NCI-H1105 treated with DMSO at 0.1 percent for 48 hours (cell line): ENCODE measurements at places on chromosomes 3 and 15.
A peak's percentile ranks its signal among the peaks of the same experiment; 100 is the strongest.

DNA sequence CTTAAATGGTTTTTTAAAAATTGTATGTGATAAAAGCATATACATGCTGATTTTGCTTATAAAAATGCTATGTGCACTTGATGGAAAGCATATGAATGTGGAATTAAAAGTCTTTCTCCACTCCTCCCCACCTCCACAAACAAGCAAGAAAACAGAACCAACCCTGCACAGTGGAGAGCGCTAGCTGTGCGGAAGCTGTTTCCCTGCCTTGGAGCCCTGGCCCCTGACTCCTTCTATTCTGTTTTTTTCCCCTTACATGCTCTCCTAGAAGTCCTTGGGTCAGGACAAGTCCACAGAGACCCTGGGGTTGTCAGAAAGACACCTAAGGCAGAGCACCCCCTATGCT, 64.2 kb downstream of the BOC start:
- DNase-seq, result no peak

- DNase-seq, result no peak
These were observed 828.6 kb upstream of the NR2F2 start for GRCh38 chr15:95501865-95502264.

- no peak for DNase-seq
These were observed 407.7 kb upstream of the C2CD4B start for GRCh38 chr15:62572797-62573196.

GRCh38 chr15:31223478-31224350, 102.9 kb upstream of the KLF13 start:
- DNase-seq, result no peak

DNA sequence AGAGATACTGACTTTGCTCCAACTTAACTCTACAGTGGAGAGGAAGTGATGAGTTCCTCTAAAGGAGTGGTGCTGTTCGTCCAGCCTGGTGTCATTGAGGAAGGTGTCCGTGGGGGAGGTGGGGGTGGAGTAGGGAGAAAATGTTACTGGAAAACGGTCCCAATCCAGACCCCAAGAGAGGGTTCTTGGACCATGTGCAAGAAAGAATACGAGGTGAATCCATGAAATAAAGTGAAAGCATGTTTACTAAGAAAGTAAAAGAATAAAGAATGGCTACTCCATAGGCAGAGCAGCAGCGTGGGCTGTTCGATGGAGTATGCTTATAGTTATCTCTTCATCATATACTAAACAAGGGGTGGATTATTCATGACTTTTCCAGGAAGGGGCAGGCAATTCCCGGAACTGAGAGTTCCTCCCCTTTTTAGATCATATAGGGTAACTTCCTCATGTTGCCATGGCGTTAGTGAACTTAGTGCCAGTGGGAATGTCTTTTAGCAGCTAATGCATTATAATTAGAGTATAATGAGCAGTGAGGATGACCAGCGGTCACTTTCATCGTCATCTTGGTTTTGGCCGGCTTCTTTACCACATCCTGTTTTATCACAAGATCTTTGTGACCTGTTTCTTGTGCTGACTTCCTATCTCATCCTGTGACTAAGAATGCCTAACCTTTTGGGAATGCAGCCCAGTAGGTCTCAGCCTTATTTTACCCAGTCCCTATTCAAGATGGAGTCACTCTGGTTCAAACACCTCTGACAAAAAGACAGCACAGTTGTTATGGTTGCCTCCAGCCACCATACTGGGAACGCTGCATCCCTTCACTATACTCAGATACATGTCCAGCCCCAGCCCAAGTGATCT, 38.6 kb downstream of the CLEC3B start:
- no peak for DNase-seq

DNA sequence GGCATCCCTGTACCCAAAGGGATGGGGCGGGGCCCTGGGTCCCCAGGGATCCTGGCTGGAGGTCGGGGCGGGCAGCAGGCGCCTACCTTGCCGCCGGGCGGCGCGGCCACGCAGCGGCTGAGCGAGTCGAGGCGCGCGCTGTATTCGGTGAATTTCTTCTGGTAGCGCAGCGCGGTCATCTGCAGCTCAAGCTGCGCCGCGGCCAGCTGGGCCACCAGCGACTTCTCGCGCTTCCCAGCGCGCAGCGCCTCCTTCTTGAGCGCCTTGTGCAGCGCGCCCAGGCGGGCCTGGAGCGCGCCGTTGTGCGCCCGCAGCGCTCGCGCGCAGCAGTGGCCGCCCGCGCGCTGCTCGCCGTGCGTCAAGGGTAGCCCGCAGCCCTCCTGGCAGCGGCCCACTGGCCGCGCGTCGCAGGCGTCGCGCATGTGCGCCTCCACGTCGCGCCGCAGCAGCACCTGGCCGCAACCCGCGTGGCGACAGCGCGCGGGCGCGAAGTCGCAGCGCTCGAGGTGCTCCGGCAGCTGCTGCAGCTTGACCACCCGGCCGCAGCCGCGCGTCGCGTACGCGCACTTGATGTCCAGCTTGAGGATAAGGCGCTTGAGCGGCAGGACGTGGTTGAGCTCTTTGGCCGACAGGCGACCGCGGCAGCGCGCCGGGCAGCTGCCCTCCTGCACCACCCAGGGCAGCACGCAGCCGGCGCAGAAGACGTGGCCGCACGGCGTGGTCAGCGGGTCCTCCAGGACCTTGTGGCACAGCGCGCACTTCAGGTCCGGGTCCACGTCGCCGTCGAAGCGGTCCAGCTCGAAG, 522 bp downstream of the PDZRN3 start:
- peak; percentile 44 for DNase-seq

GRCh38 chr3:12815719-12816118, 19.2 kb downstream of the CAND2 start:
- no peak for DNase-seq

GRCh38 chr3:22729212-22729611, 473.9 kb upstream of the UBE2E2 start:
- no peak for DNase-seq

DNA sequence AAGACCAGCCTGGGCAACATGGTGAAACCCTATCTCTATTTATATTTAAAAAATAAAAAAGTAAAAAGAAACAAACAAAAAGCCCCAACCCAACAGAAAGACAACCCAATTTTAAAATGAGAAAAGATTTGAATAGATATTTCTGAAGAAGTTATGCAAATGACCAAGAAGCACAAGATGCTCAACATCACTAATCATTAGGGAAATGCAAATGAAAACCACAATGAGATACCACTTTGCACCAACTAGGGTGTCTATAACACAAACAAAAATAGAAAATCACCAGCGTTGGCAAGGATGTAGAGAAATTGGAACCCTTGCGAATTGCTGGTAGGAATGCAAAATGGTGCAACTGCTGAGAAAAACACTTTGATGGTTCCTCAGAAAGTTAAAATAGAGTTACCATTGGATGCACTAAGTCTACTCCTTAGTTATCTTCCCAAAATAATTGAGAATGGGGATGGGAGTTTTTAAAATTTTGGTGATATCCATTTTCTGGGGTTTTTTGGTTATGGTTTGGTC, 45.8 kb upstream of the CCNB2 start:
- no peak for DNase-seq

DNA sequence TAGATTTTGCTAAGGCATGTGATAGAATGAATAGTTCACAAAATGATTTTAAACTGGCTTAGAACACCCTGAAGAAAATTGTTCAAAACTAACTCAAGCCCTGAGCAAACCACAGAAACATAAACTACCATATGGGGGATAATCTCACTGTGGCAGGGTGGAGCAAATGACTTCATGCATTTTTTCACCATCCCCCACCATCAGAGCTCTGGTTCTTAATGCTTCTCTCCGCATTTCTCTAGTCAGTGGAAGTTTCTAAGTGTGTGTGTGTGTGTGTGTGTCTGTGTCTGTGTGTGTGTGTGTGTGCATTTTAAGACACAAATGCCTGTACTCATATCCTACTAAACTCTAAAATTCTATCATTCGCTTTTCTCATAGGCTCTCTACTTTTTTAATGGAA, 107.1 kb upstream of the PHLDB2 start:
- DNase-seq, result no peak

- no peak for DNase-seq
These were observed 130.2 kb downstream of the CHSY1 start for GRCh38 chr15:101121511-101122090.

DNA sequence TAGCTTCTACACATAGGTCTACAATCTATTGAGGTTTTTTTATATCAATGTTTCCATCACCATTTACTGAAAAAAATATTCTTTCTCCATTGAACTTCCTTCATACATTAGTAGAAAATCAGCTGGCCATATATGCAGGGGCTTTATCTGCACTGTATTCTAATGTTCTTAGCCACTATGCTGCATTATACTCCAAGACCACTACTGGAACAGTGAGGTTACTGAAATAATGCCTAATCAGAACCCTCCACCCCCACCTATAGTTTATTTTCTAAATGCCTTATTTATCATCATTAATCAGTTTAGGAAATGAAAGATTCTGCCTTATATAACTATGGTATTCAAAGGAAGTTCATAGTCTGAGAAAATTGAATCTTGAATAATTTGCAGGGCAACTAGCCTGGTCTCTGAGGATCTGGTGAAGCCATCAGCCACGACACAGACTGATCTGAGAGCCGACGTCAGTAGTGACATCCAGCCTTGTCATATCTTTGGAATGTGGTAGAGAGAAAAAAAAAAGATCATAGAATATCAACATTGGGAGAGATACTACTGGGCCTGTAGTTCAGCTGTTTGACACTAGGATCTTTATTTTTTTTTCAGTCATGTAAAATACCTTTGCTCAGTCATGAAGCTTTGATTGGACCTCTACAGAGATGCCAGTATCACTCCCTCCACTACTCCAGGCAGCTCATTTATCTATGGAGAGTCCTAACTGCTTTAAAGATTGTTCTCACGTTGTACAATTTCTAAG, 66.6 kb downstream of the P3H2 start:
- DNase-seq, result no peak

DNA sequence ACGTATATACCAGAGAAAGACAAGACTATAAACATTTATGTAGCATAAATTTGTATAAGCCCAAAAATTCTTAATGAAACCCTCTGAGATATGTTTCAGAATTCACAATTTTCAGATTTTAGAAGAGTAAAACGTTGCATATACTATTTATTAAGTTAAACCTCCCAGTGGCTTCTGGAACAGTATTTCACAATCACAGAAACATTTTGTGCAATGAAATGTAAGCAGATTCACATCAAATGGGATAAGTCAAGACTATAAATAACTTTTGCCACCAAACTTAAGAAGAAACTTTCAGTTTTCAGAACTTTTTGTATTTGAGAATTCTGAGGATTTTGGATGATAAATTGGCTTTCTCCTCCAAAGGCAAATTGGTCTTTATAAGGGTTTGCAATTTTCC, 9.2 kb downstream of the SLTM start:
- DNase-seq, result no peak

- no peak for DNase-seq
These were observed 481.9 kb upstream of the CNTN4 start for GRCh38 chr3:1616744-1617143.

DNA sequence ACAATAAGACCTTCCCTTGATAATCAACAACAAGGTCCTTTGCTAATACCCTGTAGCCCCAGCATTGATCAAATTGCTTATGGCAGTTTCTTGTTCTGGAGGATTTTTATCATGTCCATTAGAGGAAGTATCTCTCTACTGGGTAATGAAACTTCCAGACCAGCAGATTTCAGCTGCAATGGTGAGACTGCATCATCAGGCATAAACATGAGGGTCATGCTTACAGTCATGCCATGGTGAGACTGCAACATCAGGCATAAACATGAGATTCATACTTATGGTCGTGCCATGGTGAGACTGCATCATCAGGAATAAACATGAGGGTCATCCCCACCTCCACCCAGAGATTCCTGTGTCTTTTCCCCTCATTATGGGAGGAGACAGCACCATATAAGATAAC, 129.0 kb upstream of the LIPC start:
- no peak for DNase-seq

DNA sequence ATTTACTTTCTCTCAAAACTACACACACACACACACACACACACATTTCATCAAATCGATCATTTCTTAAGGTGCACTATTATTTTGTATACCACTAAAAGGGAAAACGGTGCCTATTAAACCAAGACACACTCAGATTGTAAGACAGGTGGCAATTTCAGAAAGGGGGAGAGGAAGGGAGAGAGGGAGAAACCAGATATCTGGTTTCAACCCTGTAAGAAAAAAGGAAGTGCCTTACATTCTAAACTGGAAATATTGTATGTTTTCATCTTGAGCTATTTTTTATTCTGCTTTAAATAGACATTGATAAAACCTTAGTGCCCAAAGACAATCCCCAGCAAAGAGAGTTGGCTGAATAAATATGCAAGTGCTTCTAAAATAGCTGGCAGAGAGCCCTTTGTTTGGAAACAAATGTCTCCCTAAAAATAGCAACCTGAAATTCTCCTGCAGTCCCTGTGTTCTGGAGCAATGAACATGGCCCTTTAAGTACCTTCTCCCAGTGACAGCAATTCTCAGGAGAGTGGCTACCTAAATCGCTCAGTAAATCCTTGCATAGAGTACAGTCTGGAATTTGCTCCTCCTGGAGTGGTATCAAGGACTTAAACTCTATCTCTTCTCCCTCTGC, 85.7 kb downstream of the RARB start:
- DNase-seq, result peak; percentile 9

DNA sequence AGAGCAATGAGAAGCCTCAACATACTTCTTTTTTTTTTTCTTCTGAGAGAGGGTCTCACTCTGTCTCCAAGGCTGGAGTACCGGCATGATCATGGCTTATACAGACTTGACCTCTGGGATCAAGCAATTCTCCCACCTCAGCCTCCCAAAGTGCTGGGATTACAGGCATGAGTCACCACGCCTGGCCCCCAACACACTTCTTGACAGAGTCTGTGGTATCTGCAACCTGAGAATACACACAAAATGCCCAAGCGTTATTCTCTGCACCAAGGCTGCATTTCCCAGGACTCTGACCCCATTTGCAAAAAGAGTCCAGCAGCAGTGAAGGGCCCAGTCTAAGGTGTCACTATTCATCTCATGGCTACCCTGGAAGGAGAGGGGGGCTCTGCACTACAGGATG, 42.7 kb upstream of the BLM start:
- DNase-seq, result no peak

- no peak for DNase-seq
These were observed 634.1 kb upstream of the TBL1XR1 start for GRCh38 chr3:177831361-177831760.

DNA sequence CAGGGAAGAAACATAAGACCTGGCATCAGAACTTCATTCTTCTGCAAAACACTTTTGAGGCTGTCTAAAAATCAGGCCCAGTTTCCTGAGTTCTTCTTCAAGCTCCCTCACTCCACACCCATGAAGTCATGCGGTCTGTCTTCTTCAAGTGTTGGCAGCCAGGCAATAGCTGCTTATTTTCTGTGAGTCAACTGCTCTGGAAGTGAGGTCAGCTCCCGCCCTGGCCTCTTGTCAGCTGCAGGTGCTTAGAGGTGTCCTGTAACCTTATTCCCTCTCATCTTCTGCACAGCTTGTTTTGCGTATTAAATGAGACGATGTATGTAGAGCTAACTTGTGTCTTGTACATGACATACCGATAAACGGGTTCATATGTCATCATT, 226.1 kb downstream of the ADAMTS17 start:
- DNase-seq, result no peak
